ENCODE measurements at places on chromosomes 16 and 17.

DNA sequence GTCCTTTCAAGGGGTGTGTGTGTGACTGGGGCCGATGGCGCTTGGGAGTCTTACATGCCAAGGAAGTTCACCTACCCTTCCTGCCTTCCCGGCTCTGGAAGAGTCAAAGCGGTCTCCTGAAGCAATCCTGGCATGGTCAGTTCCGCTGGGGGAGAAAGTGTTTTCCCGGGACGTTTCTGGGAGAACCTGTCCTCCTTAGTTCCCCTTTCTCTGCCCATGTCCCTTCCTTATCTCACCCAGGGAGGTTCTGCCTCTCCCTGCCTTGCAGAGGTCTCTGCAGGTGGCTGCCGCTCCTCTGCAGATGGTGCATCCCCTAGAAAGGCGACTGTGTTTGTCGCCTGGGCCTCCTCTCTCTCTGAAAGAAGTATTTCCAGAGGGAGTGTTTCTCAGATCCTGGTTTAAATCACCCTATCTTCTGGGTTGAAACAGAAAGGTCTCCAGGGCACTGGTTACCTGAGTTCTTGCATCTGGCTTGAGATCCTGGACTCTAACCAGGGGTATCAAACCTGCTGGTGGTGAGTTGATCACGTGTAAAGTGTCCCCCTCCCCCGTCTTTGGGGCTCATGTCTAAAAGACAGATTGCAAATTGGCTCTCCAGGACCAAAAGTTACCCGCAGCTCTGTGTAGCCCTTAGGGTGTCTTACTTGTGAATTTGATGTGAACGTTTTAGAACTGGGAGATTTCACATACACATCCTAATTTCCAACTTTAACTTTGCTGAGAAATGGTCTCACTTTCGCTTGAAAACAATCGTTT is 1.9 kb downstream of the PRKCB start:
- DNase-seq: no peak

GRCh38 chr17:81487487-81488275 is 24.9 kb downstream of the ACTG1 start:
- peak; percentile 78 for DNase-seq

GRCh38 chr16:54504372-54504771 is 217.8 kb upstream of the IRX3 start:
- no peak for DNase-seq

GRCh38 chr17:80881306-80881705 is 110.3 kb upstream of the CHMP6 start:
- DNase-seq: no peak

Measured in pancreas (tissue), 10 donors.